ENCODE measurements at places on chromosomes 6 and 20. TPM values are rescaled to one million over a fixed set of nuclear protein-coding genes. Genes with fewer than 3 reads are reported as not detected.

Gene C6orf58
- total RNA-seq: not detected

Gene PBX2
- total RNA-seq: 36.2 TPM

Gene OXT
- not detected for total RNA-seq

Gene DACT2
- not detected for total RNA-seq

Gene BNIP5
- total RNA-seq: not detected

Gene SLCO4A1
- under 0.01 TPM for total RNA-seq

Gene NKAIN4
- not detected for total RNA-seq

Gene RSPO3
- 1.2 TPM for total RNA-seq

Gene PI16
- total RNA-seq: 0.59 TPM

Gene CYP24A1
- not detected for total RNA-seq

Gene SMOC2
- not detected for total RNA-seq

Gene BANF2
- not detected for total RNA-seq

Gene ITPR3
- total RNA-seq: 36.3 TPM

Gene LY6G6F
- not detected for total RNA-seq

Gene BFSP1
- total RNA-seq: 3.6 TPM

Gene LTB
- total RNA-seq: not detected

Gene DXO
- 11.0 TPM for total RNA-seq

Gene NFKBIE
- 5.6 TPM for total RNA-seq

Gene ABHD16B
- total RNA-seq: 0.09 TPM

Gene CLDN20
- total RNA-seq: not detected

Gene C20orf141
- not detected for total RNA-seq

Gene THBD
- 7.2 TPM for total RNA-seq

Gene C6orf141
- 0.69 TPM for total RNA-seq

Gene CAGE1
- total RNA-seq: not detected

Gene RSPH4A
- total RNA-seq: 0.05 TPM

Gene TNFRSF21
- total RNA-seq: 12.8 TPM

Gene MYLK2
- not detected for total RNA-seq

Gene KIF25
- 0.14 TPM for total RNA-seq

Gene LAMA4
- total RNA-seq: 174 TPM

Gene EFCAB8
- total RNA-seq: under 0.01 TPM

Gene DSN1
- 12.6 TPM for total RNA-seq

Gene SPATS1
- total RNA-seq: not detected

Gene SLA2
- not detected for total RNA-seq

Gene WFDC10B
- total RNA-seq: not detected

Gene TMEM74B
- not detected for total RNA-seq

Gene ZFAND3
- 42.1 TPM for total RNA-seq

Gene OR2H1
- total RNA-seq: not detected

Gene SLC32A1
- not detected for total RNA-seq

Gene RAMACL
- 0.74 TPM for total RNA-seq

Gene RAD21L1
- 0.59 TPM for total RNA-seq
